Endodermal cell (in vitro differentiated cells): ENCODE measurements at places on chromosomes 6 and 20. TPM values are rescaled to one million over a fixed set of nuclear protein-coding genes. Genes with fewer than 3 reads are reported as not detected.

Gene MLIP
- not detected in 2 replicates for total RNA-seq

DNA sequence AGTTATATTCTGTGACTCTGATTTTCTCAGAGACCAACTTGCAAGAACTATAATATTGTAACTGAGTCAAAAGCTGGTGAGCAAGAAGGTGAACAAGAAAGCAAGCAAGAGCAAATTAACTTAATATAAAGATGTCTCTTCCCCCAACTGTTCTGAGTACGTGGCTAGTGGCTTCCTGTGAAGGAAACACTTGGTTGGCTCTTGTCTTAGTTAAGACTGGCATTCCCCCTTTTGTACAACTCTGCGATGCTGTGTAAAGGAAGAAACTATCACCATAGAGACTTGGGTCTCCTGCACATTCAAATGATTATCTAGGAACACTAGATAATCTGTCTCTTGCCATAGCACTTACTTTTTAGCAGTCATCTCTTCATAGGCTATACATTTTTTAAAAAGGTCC is 47.3 kb upstream of the TNFAIP3 start:
- no peak for DNase-seq

Gene WFDC10B
- total RNA-seq = not detected in 3 replicates

DNA sequence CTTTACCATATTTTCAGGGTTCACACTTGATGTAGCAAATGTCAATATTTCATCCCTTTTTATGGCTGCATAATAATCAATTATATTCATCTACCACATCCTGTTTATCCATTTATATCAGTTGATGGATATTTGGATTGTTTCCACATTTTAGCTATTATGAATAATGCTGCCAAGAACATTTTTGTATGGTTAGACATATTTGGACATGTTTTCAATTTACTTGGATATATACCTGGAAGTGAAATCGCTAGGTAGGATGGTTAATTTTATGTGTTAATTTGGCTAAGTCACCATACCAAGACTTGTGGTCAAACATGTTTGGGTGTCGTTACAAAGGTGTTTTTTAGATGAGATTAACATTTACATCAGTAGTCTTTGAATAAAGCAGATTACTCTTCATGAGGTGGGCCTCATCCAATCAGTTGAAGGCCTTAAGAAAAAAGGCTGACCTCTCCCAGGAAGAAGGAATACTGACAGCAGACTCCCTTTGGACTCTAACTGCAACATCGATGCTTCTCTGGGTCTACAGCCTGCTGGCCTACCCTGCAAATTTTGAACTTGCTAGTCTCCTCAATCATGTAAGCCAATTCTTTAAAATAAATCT is 196.5 kb downstream of the BACH2 start:
- DNase-seq = no peak

DNA sequence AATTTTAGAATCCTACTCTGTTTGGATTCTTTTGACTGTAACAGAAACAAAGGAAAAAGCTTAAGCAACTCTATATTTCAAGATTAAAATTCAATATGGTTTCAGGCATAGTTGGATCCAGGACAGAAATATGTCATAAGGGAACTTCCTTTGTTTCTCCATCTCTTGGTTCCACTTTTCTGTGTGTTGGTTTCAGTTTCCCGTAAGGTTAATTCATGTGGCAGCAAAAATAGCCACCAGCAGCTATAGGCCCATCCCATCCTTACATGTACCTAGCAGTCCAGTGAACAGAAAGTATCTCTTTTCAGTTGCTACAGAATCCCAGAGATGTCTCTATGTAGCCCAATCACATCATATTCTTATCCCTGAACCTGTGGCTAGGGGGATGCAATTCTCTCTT is 8.8 kb upstream of the FAM8A1 start:
- no peak for DNase-seq

DNA sequence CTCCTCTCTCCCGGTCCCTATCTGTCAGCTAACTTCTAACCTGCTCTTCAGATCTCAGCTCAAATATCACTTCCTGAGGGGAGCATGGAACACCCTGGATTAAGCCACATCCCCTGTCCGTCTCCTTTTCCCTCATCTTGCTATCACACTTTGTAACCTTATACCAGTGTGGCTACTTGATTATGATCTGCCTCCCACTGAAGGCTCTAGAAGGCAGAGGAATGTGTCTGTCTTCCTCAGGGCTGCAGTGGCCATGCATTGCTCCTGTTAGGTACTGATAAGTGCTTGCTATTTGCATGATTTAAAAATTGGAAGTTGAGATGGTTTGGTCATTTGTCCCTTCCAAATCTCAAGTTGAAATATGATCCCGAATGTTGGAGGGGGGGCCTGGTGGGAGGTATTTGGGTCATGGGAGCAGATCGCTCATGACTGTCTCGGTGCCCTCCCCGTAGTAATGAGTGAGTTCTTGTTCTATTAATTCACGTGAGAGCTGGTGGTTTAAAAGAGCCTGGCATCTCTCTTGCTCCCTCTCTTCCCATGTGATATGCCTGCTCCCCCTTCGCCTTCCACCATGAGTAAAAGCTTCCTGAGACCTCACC is 71.4 kb downstream of the PLCB4 start:
- DNase-seq = no peak

GRCh38 chr6:151021896-151022295 is 156.4 kb downstream of the MTHFD1L start:
- no peak for DNase-seq

Gene SLC35D3
- total RNA-seq = 0.15 TPM in 1 of 3 replicates, not detected in the others

DNA sequence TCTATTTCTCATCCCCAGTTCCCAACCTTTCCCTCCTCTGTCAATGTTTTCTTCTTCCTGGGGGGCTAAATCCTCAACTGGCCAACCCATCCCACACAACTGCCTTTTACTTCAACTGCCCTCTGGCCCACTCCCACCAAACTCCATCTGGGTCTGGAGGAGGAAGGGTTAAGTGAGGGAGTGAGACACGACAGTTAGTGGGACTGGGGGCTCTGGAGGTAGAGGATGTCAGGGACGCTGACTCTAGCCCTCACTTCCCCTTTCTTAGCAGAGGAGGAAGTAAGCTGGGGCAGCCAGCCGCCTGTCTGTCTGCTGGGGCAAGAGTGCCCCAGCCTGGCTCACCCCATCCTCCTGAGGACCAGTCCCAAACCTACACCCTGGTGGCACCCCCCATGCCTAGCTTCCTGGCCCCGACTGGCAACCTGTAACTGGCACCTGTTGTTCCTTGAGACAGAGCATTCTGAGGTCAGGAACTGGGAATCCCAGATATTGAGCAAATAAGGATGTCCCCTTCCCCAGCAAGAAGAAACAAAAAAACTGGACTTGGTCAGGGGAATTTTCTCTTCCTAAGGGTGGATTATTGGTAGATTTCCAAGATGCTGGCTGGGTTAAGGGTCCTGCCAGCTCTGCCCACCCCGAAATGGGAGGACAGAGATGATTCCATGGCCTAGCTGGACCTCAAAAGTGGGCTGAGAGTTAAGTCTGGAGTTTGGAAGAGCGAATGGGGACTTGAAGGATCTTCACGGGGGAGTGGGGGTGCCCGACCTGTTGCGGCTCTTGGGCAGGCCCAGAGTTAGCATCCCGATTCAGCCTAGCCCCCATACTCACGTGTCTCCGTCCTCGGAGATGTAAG is 971 bp downstream of the NFKBIE start:
- no peak for DNase-seq
